ENCODE measurements at places on chromosomes 1 and 21. TPM values are rescaled to one million over a fixed set of nuclear protein-coding genes. Genes with fewer than 3 reads are reported as not detected.

DNA sequence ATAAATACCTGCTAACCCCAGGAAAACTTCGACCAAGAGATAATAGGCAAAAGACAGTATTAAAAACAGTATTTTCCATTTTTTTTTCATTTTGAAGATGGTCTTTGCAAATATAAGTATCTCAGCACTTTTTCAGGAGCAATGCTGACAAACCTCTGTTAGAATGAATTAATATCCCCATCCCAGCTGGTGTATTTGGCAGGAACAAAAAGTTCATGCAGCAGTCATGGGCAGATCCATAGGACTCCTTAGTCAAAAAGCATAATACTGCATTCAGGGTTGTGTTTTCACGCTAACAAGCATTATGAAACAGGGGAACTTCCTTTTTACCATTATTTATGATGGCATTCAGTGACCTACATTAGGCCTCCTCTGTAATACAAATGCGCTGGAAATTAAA is 344.0 kb downstream of the ST6GALNAC3 start:
- DNase-seq = peak; percentile 31

RXFP4 gene
- polyA plus RNA-seq = not detected

GRCh38 chr1:219990782-219991510 is 55.4 kb downstream of the EPRS1 start:
- peak; percentile 31 for DNase-seq

- no peak for DNase-seq
These were observed 448 bp upstream of the OBSCN start for GRCh38 chr1:228207381-228207810.

GRCh38 chr1:211338224-211338620 is 11.6 kb downstream of the TRAF5 start:
- DNase-seq = no peak

GRCh38 chr1:151458802-151459330 is 428 bp downstream of the POGZ start:
- peak; percentile 60 for DNase-seq

DNA sequence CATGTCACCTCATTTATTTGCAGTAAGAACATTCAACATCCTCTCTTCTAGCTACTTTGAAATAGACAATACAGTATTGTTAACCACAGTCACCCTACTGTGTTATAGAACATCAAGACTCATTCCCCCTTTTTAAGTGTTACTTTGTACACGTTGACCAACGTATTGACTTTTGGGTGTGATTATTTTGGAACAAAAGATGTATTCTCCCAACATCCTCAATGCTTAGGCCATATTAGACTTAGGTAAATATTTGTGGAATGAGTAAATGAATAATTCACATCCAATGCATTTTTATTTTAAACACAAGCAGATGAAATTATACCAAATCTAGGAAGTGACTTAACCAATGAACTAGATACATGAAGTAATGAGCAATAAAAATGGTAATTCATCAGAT is 296.6 kb downstream of the CHRM3 start:
- DNase-seq = no peak

- DNase-seq = peak; percentile 41
These were observed 513 bp downstream of the MGST3 start for GRCh38 chr1:165631342-165632151.

OR10J1 gene
- not detected for polyA plus RNA-seq

- DNase-seq = no peak
These were observed 130.5 kb upstream of the ZNF644 start for GRCh38 chr1:91152331-91152730.

- no peak for DNase-seq
These were observed 39.7 kb upstream of the EXO1 start for GRCh38 chr1:241808265-241808664.

TFF2 gene
- polyA plus RNA-seq = not detected

DNA sequence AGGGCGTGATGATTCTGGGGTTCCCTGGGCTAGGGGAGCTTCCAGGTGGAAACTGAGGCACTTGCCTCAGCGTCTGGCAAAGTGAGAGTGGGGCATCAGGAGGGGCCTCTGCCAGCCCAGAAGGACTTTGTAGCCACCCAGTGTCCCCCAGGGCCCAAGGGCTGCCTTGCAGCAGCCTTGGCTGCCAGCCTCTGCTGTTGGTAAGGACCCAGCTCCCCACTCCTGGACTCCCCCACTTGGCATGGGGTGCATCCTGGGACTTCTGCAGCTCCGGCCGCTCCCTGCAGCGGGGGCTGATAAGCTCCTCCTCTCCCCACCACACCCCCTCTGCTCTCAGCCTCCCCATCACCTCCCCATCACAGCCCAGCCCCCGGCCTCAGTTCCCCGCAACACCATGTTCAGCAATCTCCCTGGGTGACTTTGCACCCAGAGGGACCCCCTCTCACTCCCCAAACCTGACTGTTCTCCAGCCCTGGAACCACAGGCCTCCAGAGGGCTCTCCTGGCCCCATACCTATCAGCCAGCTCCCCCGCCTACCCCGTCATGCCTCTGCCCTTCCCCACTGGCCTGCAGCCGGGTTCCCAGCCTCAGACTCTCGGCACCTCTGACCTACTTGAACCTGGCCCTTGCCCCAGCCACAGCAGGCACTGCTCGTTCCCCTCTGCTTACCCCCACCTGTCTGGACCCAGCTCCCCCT is 113.0 kb downstream of the CRYAA start:
- no peak for DNase-seq

SPRR4 gene
- not detected for polyA plus RNA-seq

PROX1 gene
- polyA plus RNA-seq = not detected
